ENCODE measurements at places on chromosomes 4 and X.

DNA sequence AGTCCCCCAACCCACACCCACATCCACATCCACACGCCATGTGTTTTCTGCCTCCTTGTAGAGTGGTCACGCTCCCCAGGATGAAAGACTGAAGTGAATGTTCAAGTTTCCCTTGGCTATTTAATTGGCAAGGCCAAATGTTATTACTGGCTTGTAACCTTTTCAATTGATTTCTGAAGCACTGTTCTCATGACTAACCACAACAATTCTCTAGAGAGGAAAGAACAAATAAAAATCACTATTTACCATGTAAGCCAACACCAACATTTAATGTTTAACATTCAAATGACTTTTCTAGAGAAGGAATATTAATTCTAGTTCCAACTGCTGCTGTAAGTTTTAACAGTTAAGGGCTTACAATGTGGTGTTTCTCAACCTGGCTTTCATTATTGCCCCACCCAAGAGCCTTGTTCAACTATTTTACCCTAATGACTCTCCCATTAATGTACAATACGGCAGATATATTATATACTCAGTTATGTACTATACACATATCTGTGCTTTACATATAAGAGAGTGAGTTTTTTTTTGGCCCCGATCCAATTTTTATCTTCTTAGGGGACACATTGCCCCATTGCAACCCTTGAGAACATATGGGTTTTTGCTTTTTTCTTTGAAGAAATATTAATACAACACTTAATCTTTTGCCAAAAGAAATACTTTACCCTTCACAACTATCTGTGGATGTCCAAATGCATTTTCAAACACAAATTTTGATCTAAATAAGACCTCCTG lies 46.5 kb downstream of the RELL1 start:
- DNase-seq = no peak

DNA sequence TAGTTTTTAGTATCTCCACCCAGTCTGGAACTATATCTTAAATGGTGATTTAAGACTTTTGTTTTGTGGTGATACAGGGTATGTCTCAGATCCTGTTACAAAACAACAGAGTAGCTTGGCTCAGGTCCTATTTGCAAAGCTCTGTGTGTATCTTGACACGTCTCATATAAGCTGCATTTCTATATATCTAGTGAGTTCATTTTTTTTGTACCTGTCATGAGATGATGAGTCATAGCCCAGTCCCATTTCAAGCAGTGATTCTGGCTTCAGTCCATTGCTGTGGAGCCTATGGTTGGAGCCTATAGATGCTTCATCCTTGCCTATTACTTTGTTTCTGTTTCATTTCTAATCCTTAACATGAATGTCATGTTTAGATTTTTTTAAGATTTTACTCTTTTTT lies 23.0 kb downstream of the GRXCR1 start:
- no peak for DNase-seq

DNA sequence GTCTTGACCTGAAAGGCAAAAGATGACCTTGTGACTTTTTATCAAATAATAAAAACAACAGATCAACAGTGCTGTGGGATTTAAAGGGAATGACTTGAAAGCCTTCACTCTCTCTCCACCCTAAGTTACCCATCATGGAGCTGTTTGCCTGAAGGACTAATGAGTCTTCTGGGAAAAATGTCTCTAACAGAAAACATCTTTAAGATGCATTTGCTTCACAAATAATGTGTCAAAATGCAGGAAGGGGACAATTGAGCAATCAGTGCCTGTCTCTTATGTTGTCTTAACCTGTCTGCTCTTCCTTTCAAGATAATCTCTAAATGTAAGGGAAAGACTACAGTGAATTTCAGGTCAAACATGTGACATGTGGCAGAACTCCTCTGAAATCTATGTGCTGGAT lies 766.6 kb downstream of the PDHA2 start:
- no peak for DNase-seq

- no peak for DNase-seq
These were observed 2197.7 kb downstream of the ARAP2 start for GRCh38 chr4:34046580-34046979.

- DNase-seq = no peak
These were observed 96.0 kb downstream of the RASGEF1B start for GRCh38 chr4:81375745-81376144.

- DNase-seq = no peak
These were observed 11.9 kb upstream of the NDUFC1 start for GRCh38 chr4:139314047-139314800.

- DNase-seq = no peak
These were observed 50.6 kb upstream of the SHOX start for GRCh38 chrX:580030-580429.

- DNase-seq = no peak
These were observed 38.8 kb downstream of the SLC34A2 start for GRCh38 chr4:25694466-25694865.

DNA sequence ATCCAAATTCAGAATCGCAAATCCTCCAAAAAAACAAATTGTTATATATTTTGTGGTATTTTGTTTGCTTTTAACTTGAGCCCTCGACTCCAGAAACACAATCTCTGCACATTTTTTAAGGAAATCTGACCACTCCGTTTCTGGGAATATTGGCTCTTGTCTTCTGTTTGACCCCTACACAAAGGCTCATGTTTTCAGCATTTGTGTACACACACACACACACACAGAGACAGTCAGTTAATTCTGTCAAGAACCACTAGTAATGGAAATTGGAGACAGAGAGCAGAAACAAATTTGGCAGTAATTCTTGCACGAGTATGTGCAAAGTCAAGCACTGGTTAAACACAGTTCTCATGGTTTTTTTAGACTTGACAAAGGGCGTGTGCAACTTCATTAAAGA lies 115.4 kb downstream of the AFAP1 start:
- no peak for DNase-seq

DNA sequence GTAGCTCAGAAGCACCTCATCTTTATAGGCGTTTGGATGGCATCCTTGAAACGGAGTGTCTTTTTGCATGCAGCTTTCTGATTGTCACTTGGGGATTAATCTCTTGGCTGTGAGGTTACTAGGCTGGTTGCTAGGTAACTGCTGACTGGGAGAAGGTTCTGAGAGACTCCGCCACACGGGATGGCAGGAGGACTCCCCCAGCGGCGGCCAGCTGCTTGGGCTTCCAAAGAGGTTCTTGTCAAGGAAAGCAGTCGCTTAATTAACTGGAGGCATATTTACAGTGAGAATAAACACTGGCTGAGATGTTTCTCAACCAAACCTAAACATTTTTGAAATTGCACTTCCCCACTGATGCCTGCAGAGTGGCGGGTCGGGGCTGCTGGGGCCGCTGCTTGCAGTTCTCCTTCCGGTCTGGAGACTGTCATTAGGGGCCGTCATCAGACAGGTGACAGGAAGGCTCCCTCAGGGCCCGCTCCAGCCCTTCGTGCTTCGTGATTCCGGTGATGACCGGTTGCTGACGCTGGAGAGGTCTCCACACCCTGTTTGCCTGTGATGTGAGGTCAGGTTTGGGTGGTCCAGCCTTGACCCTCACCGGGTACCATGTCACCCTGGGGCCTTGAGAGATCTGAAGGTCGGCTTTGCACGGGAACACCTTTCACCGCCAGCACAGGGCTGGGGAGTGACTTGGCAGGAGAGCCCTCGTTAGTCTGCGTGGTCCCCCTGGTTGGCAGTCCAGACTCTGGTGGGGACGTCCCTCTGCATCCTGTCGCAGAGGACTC lies 9.1 kb downstream of the NSG1 start:
- DNase-seq = peak; percentile 58

DNA sequence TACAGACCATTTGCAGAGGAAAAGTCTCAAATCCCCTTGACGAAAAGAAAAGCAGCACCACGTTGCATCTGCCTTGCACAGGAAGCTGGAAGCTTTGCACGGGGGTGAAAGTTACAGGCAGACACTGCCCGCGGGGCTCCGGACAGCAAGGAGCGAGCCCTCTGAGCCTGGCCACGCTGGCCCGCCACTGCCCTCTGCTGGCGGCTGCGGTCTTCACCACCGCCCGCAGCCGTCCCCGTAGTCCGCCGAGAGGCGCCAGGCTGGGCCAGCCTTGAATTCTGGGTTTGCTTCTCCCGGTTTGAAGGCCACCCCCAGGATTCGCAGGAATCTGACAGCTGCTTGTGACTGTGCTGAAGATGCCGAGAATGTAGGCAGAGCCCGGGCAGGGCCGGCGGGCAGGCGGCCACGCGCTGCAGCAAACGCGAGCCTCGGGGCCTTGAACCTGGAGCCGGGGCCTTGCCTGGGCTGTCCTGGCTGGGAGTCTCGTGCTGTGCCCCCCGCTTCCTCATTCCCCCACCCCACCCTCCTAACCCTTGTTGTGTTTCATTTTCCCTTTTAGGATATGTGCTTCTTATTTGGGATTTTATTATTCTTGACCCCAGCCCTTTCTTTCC lies 49.2 kb downstream of the ENPP6 start:
- peak; percentile 90 for DNase-seq

GRCh38 chr4:121684561-121684960 lies 12.2 kb downstream of the ANXA5 start:
- DNase-seq = no peak

DNA sequence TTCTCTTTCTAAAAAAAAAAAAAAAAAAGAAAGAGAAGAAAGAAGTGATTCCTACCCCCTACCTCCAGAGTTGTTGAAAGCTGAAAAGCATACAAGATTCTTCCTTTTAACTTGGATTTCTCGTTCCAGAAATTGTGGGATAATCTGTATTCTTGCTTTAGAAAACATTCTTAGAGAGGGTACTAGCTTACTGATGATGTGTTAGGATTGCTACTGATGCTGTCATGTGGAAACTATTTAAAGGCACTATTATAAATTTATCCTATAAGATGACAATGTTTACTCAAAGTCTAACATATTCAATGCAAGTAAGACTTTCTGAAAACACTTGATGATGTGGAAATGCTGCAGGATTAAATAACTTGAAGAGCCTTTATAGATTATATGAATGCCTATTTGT lies 204.0 kb upstream of the PUDP start:
- no peak for DNase-seq

- DNase-seq = no peak
These were observed 39.5 kb downstream of the SPARCL1 start for GRCh38 chr4:87489678-87490077.

DNA sequence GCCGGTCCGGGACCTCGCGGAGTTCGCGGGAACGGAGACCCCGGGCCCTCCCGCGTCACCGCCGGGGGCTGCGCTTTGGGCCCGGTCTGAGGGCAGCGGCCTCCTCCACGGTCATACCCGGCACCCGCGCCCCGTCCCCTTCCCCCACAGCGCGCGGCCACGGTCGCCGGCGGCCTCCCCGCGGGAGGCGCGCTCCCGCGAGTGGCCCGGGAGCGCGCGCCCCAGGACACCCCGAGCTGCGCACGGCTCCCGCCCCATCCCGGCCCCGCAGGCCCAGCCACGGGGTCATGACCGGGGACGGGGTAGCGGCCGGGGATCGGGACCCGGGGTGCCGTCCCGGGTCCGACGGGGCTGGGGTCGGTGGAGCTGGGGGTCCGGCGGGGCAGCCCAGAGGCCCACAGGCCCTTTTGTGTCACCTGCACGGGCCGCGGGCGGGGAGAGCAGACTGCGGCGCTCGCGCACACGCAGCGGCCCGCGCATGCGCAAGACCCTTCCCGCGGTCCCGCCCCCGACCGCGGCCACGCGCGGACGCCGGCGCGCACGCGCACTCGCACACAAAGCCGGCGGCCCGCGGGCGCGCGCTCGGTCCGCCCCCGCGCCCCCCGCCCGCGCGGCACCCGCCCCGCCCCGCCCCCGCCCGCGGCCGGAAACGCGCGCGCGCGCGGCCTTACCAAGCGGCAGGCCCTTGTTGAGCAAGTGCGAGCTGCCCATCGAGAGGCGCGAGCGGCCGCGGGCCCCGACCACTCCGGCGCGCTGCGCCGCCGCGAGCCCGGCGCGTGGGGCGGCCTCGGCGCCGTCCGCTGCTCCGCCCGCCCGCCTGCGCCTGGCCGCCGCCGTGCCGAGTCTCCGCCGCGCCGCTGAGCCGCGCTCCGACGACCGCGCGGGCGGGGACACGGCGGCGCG lies at the start of gene CTBP1:
TSS of gene CTBP1 (minus strand) at position 886 of the 903 bp plus-strand sequence. CDS start 7,799 bp downstream, outside the sequence.
- DNase-seq = peak; percentile 100

Data from AG08396 (cell line).